ENCODE measurements at places on chromosomes 1 and 21.

DNA sequence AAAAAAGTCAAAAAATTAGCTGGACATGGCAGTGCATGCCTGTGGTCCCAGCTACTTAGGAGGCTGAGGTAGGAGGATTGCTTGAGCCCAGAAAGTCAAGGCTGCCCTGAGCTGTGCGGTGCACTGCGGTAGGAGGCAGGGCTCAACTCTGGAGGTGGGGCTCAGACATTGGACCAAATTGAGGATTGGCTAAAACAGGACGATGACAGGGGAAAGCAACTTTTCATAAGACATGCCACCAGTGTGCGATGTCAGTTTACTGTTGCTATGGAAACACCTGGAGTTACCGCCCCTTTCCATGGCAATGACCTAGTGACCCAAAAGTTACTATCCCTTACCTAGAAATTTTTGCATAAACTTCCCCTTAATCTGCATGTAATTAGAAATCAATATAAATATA lies 85.3 kb downstream of the DISP3 start:
- DNase-seq, result no peak

DNA sequence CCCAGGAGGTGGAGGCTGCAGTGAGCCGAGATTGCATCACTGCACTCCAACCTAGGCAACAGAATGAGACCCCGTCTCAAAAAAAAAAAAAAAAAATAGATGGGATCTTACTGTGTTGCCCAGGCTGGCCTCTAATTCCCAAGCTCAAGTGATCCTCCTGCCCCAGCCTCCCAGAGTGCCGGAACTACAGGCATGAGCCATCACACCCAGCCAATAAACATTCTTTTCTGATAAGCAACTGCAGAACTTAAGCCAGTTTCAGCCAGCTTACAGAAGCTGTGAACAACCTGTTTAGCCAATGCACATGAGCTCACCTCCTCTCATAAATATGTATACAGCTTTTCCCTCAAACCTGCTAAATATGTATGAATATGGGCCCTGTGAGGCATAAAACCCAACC lies 3.1 kb upstream of the MIIP start:
- no peak for DNase-seq

GRCh38 chr1:97307151-97307550 lies 585.6 kb downstream of the PTBP2 start:
- no peak for DNase-seq

GRCh38 chr1:217977943-217978342 lies 307.1 kb upstream of the RRP15 start:
- no peak for DNase-seq

GRCh38 chr1:182725259-182726255 lies 41.2 kb upstream of the RGS8 start:
- no peak for DNase-seq

GRCh38 chr1:2610036-2610959 lies 22.5 kb downstream of the MMEL1 start:
- peak; percentile 23 for DNase-seq

DNA sequence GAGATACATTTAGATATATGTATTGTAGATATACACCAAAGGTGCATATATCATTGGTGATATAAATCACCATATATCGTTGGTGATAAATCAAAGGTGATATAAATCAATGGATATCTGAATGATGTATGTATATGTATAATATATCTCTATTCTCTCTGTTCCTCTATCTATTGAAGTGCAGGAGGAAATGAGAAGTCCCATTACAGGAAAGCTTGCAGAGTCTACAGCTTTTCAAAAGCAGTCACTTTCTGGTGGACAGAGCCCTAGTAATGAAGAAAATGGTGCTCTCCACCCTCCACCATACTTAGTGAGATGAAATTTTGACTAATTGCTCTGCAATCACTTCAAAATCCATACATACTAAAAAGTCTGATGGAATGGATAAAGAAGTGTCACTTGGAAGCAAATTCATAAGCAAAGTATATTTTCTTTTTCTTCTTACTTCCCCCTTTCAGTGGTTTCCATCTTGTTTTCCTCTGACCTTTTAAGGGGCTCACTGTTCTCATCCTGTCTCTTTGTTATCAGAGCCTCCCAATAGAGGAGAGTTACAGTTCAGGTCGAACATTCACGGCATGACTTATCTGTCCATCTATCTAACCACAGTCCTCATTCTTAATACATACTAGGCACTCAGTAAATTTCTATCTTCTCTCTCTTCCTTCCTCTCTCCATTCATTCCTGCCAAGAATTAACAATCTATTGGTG lies 227.2 kb downstream of the KCNJ6 start:
- no peak for DNase-seq

GRCh38 chr1:214360525-214361164 lies 79.7 kb downstream of the SMYD2 start:
- DNase-seq, result no peak

DNA sequence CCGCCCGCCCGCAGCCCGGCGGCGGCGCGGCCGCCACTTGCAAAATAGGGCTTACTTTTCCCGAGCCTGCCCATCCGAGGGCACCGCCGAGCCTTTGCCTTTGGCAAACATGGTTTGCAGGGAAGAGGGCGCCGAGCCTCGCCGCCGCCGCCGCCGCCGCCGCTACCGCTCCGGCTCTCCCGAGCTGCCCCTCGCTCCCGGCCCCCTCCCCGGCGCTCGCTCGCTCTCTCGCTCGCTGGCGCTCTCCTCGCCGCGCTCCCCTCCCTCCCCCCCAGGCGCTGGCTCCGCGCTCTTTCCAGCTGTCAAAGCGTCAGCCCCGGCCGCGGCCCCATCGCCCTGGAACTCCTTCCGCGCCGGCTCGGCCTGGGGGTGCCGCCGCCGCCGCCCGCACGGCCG lies 298 bp downstream of the SSBP3 start:
- DNase-seq, result peak; percentile 58

- no peak for DNase-seq
Measured at GRCh38 chr1:232597721-232598120, 32.2 kb downstream of the SIPA1L2 start.

DNA sequence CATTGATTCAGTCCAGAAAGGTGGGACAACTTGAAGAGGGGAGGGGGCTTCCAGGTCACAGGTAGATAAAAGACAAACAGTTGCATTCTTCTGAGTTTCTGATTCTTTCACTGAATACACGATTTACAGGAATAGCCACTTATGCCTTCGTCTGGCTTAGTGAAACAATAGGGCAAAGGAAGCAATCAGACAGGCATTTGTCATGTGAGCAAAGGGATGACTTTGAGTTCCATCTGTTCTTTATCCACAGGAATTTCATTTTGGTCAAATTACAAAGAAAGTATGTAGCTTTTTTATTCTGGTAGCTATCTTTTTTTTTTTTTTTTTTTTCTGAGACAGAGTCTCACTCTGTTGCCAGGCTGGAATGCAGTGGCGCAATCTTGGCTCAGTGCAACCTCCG lies 202.5 kb downstream of the TTLL7 start:
- no peak for DNase-seq

All from left ventricle myocardium superior (tissue), 1 donor.